ENCODE measurements at places on chromosomes 3 and 15.

DNA sequence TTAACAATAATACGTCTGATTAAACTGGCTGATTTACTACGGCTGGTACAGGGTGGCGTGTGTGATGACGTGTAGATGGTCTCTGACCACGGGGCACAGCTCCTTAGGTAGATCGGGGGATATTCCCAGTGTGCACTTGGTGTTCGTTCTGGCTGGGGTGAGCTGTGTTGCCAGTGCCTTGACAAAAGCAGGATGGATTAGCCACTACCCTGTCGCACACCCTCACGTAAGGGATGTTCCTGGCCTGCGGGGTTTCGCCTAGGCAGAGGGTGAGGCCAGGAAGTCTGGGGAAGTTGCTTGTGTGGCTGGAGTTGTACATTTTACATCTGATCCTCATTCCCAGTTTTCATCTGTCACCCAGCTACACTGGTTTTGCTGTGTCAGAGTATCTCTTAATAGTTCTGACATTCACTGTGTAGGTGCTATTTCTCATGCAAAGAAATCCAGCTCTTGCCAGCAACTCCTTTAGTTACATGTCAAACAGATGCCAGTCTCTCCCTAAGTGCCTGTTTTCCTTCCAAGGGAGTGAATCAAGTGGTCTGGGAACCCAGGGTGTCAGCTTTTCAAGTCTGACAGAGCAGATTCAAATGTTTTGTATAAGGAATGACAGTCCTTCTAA is 66.1 kb upstream of the CCR4 start:
- DNase-seq: no peak

- DNase-seq: no peak
These were observed 614 bp downstream of the CHCHD6 start for GRCh38 chr3:126704494-126705214.

DNA sequence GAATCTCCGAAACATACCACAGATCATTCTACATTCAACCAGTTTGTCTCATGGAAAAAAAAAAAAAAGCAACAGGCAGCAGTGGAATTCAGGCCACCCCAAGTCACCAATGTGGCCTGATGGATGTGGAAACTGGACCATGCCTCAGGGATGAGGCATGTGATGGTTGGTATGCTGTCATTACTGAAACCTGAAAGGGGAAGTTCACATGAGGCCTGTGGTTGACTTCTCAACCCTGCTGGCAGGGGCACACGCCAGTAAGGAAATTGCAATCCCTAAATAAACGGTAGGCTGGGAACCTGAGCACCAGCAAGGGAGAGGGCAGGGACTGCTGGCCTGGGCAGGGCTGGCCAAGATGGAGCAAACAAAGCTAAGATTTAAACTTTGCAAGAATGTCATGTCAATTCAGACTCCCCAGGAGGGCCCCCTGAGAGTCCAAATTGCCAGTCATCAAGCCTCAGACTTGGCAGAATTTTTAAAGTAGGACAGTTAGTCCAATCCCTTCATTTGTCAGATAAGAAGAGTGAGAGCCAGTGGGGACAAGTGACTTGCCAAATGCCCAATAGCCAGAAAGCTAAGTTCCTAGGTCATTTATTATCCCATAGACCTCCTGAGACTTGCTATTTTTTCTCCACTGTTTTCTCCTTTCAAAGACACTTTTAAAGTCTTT is 310.4 kb downstream of the ERC2 start:
- DNase-seq: no peak

DNA sequence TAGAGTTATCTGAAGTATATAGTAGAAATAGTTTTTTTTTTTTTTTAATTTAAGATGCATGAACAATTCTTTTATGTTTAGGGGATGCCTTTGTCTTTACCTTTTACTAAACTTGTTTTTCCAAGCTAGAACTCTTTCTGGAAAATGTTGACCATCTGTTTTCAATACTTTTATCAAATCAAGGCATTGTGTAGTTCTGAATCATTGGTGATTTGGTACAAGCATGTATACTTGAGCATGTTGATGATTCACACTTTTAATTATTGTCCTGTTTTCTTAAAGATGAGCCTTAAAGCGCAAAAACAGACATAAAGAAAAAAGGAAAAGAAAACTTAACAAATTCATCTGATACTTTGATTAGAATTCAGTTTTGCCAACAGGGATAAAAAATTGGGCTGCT is 28.3 kb downstream of the PDCD6IP start:
- no peak for DNase-seq

DNA sequence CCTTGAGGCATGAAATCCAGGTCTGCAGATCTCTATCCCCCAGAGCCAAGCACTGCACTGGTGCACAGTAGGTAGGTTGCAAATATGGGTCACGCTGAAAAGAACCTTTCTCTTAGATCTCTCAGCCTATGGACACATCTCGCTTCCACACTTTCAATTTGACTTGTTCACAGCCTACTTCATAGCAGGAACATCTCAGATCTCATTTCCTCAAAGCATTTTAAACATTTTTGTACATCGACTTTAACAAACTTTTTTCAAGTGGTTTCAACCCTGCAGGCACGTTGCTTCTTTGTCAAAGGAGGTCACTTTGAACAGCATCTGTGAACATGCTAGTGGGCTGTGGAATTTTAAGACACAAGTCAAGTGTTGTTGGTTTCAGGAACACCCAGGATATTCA is 76.0 kb downstream of the SLC12A8 start:
- no peak for DNase-seq

- DNase-seq: no peak
These were observed 450.7 kb upstream of the SEMA6D start for GRCh38 chr15:47266566-47266965.

DNA sequence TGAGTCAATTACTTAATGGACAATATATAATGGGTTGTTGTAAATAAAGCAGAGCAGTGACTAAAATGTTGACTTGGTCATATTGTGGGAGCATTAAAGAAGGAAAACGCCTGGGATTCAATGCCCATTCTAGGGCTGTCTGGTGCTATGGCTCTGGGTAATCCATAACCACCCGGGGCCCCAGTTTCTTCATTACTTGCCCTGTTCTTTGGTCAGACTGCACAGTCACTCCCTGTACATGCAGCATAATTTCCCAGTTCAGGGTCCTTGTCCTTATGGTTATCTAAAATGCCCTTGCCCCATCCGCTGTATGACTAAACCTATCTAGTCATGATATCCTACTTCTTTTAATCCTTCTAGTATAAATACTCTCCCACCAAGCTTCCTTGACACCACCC is 27.5 kb upstream of the DENND4A start:
- DNase-seq: no peak

- DNase-seq: no peak
These were observed 26.8 kb downstream of the TARS3 start for GRCh38 chr15:101697488-101697887.

- DNase-seq: no peak
These were observed 34.3 kb upstream of the CD47 start for GRCh38 chr3:108125153-108125543.

DNA sequence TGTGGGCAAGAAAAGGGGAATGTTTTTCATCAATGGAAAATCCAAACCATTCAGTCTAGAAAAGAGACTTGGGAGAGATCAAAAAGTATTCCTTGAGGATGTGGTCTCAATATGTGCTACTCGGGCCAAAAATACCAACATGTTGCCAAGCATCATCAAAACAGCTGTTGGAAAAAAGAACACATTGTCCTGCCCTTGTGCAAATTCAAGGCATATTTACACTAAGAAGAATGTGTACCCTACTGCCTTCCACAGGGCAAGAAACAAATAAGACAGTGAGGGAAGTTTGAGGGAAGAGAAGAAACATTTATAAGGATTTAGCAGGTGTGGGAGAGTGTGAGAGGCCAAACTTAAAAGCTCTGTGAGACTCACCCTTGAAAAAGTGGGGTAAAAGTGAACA is 252.1 kb downstream of the NTRK3 start:
- no peak for DNase-seq

GRCh38 chr3:193928354-193929209 is 207.4 kb upstream of the HES1 start:
- no peak for DNase-seq

GRCh38 chr3:134004841-134005240 is 24.9 kb downstream of the SLCO2A1 start:
- DNase-seq: no peak

- DNase-seq: no peak
These were observed 80.2 kb downstream of the BFSP2 start for GRCh38 chr3:133479895-133480669.

GRCh38 chr15:75669191-75669878 is 21.6 kb downstream of the SNX33 start:
- no peak for DNase-seq

DNA sequence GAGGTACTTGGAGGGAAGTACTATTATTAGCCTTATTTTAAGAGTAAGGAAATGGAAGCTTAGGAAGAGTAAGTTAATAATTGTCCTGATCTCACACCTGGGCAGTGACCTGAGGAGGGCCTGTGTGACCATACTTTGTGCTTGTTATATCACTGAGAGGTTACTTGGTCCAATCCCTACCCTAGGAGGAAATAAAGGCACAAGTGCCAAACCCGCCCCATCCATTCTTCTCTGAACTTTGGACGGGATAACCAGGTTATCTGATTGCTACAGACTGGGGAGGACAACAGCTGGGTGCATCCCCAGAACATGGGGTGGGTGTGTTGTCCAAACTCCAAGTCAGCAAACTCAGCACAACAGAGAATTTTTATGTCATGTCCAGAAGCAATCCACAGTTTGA is 77.7 kb upstream of the NR2E3 start:
- DNase-seq: no peak

GRCh38 chr3:48562367-48563095 is 1.1 kb downstream of the UCN2 start:
- DNase-seq: no peak

GRCh38 chr15:58293622-58294550 is 137.9 kb upstream of the LIPC start:
- no peak for DNase-seq

GRCh38 chr15:57708047-57708446 is 1.5 kb downstream of the POLR2M start:
- DNase-seq: no peak

DNA sequence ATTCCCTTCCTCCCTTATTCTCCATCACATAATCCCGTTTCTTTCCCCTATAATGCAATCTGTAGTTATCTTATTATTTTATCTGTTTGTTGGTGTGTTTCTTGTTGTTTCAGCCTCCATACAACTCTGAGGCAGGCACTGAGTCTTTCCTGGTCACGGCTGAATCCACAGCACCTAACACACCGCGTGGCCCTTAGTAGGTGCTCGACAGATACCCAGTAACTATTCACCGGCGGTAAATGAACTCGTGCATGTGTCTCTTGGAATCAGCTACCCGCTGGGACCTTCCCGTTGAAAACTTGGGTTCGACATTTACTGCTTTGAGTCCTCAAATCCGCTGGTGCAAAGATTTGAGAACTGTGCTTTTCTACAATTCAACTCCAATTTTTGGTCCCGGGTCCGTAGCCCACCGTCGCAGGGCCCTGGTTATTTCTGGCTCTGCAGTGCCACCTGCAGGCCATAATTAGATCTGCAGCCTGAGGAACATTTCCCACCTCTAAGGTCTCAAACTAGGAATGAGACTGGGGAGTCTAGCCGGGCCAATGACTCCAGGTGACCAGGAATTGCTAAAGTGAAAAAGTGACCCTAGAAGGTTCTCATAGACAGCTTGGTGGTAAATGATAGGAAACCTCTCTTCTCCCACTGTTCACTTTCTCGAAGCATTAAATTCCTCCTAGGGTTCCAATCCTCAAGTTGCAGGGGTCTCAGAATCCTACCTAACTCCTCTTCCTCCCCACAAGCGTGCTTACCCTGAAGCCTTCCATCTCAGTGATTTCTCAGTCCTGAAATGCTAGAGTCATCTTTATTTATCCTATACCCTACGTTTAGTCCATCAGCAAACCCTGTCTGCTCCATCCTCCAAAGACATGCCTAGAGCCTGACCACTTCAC is 40.0 kb upstream of the TRH start:
- no peak for DNase-seq

DNA sequence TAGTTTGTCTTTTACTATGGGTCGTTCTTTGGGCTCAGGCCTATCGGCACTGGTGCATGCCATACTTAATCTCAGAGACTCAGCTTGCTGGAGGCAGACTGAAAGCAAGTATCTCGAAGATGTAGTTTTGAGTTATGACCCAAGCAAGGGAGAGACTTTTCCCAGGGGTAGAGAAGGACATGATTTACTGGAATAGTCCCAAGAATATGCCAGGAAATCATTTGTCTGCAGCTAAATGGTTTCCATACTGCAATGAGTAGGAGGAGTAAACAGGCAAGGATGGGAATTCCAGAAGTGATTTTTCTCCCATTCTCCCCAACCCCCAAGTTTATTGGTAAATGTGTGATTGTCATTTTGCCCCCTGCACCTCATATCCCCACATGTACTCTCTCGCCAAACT is 35.4 kb upstream of the LACTB start:
- DNase-seq: no peak

- DNase-seq: no peak
These were observed 131.6 kb downstream of the AQP9 start for GRCh38 chr15:58269455-58270414.

DNA sequence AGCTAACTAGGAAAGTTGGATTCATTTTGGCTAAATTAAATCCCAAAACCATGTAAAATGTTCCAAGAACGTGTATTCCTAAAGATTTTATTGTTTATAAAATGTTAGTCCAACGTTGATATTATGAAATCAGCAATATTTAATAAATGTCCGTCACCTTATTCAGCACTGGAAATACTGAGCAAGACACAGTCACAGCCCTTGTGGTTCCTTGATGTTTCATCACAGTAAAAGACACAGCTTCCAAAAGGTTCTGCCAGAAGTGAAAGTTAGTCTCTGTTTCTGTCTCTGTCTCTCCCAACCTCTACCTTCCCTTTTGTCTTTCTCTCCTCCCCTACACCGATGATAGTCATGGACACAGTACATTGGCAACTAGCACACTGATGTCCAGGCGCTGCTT is 82.2 kb upstream of the BOC start:
- no peak for DNase-seq

DNA sequence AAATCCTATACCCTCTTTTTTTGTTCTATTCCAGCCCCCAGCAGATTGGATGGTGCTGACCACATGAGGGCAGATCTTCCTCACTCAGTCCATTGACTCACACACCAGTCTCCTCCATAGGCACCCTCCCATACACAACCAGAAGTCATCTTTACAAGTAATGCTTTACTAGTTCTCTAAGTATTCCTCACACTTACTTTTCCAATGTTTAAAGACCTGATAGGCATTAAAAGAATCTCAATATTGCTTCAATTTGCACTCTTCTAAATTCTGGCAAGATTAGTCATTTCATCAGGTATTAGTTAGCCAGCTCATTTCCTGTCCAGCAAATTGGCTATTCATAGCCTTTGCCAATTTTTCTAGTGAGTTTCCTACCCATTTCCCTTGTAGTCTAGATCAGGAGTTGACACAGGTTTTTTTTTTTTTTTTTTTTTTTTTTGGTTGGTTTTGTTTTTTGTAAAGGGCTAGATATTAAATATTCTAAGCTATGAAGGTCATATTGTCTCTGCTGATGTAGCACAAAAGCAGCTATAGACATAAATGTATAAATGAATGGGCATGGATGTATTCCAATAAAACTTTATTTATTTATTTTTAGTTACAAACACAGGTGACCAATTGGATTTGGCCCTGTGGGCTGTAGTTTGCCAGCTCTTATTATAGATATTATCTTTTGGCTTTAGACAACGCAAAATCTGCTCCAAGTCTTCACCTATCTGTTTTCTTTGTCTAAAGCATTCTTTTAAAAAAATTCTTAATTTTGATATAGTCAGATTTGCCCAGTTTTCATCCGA is 76.1 kb downstream of the ABHD5 start:
- no peak for DNase-seq

GRCh38 chr15:77658304-77658703 is 25.6 kb upstream of the LINGO1 start:
- no peak for DNase-seq
